ENCODE measurements at places on chromosomes 16 and 17. TPM values are rescaled to one million over a fixed set of nuclear protein-coding genes. Genes with fewer than 3 reads are reported as not detected.

Gene RHBDL3
- total RNA-seq: 1.7 TPM

Gene CNTNAP1
- total RNA-seq: 8.9 TPM

Gene BIRC5
- 22.0 TPM for total RNA-seq

Gene MEOX1
- total RNA-seq: 0.10 TPM

Gene CFAP52
- not detected for total RNA-seq

Gene CYBA
- total RNA-seq: 140 TPM

Gene ENDOV
- 40.7 TPM for total RNA-seq

Gene MFSD6L
- total RNA-seq: not detected

Gene ABI3
- total RNA-seq: 15.7 TPM

Gene SAMD14
- total RNA-seq: 82.0 TPM

Gene CACNB1
- 10.2 TPM for total RNA-seq

Gene CCL4
- not detected for total RNA-seq

Gene KIF18B
- 7.1 TPM for total RNA-seq

Gene RFFL
- 20.6 TPM for total RNA-seq

Gene CDRT15
- not detected for total RNA-seq

Gene MYL4
- total RNA-seq: 2.2 TPM

Gene CMTM1
- 8.3 TPM for total RNA-seq

Gene CSH2
- not detected for total RNA-seq

Gene MRC2
- 120 TPM for total RNA-seq

Gene ACAP1
- 5.5 TPM for total RNA-seq

Gene DNAAF8
- 0.18 TPM for total RNA-seq

Gene SGF29
- total RNA-seq: 18.6 TPM

Gene CPHXL2
- total RNA-seq: not detected

Gene SRCIN1
- 0.59 TPM for total RNA-seq

Gene NPIPB8
- total RNA-seq: 0.13 TPM

Gene CCDC92B
- 1.9 TPM for total RNA-seq

Gene HOXB5
- total RNA-seq: 0.59 TPM

Gene TLCD2
- 4.4 TPM for total RNA-seq

Gene AIPL1
- not detected for total RNA-seq

Gene LGALS9B
- not detected for total RNA-seq

Gene RNU2-1
- total RNA-seq: 10,056 TPM

Gene TEKT5
- 0.64 TPM for total RNA-seq

Gene HCRT
- not detected for total RNA-seq

Gene UMOD
- not detected for total RNA-seq

Gene TNFSF13
- total RNA-seq: 5.6 TPM

Gene MPP2
- total RNA-seq: 8.4 TPM

Gene C16orf46
- total RNA-seq: 0.18 TPM

Gene ZNF624
- 16.8 TPM for total RNA-seq

Gene PYY
- total RNA-seq: not detected

Gene CAVIN1
- total RNA-seq: 334 TPM

Gene CLEC10A
- 30.4 TPM for total RNA-seq

Gene ACBD4
- total RNA-seq: 9.4 TPM

Gene C16orf86
- 1.8 TPM for total RNA-seq

Gene PDK2
- 37.1 TPM for total RNA-seq

Gene CFAP119
- 5.2 TPM for total RNA-seq

Gene ACSM2A
- total RNA-seq: not detected

Gene MT1M
- not detected for total RNA-seq

Gene LASP1
- 146 TPM for total RNA-seq

Gene PTRH2
- 15.4 TPM for total RNA-seq

Gene SHISA6
- not detected for total RNA-seq

Gene CDH13
- 2.3 TPM for total RNA-seq

All from endothelial cell (in vitro differentiated cells).